ENCODE measurements at places on chromosomes 5 and 9.

DNA sequence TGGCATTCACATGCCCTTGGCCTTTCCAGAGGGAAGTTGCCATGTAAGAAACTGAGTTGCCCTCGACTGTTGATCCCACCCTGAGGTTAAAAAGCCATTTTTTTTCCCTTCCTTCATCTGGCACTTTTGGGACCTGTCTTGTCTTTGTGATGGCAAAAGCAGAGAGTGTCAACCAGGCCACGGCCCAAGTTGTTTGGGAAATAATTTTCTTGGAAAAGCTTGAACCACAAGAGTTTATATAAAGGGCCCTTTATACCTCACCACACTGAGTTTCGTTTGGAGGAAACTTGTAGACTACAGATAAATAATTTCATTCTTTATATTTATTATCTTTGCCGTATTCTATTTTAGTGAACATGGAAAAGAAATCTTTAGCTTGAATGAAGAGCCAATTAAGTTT is 34.3 kb downstream of the ACTBL2 start:
- DNase-seq, result no peak

DNA sequence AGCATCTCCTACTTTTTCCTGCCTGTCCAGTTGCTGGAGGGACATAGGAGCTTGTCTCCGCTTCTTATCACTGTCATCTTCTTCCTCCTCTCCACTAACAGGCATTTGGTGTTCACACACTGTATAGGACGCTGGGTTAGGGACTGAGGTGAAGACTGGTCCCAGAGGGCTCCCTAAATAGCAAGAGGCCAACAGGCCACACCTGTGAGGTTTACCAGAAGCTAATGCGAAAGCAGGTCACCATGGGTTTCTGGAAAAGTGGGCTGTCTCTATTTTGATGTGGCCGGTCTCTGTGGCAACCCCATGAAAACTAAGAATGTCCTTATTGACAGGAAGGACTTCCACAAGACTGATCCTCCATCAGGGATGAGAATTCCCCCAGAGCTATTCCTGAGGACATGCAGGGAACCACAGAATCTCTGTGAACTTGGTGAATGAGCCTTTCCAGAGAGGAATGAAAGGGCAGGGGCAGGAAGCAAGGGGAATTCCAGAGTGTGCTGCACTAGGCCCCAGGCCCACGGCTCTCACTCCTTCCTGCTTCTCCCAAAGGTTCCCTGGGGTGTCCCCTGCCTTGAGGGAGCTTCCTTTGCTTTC is 61.7 kb downstream of the DAP start:
- DNase-seq, result no peak

DNA sequence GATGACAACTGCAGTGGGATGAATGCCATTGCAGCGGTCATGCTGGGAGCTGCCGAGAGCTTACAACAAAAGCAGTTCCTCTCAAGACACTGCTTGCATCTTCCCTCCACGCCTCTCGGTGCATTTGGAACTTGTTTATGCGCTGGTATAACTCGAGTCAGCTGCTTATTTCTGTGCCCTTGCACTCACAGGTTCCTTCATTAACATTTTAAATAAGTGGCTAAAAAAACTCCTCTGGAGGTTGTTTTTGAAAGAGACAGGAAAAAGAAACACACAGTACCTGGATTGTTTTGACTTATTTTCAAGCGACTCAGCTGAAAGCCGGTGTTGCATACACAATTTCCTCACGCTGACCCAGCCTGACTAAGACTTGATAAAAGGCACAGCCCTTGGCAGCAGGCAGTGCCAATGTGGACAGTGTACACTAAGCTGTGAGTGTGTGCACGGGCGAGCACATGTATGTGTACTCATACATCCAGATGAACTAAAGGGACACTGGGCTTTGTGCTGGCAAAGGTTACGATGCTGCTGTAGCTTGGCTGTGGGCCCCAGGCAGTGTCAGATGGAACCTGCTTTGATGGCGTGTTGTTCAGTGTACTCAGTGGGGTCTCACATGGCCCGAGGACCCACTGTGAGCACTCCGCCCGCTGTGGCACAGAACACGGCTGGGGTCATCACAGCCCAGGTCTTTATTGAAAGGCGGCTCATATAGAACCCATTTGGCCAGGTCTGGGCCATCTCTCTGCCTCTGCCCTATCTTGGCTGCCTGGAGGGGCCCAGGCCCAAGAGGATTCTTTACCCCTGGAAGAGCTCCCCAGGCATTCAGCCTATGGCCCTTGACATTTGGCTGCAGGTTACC is 92.3 kb downstream of the ANKRD33B start:
- no peak for DNase-seq

- no peak for DNase-seq
Observed at GRCh38 chr5:68331192-68332079, 115.9 kb downstream of the PIK3R1 start.

DNA sequence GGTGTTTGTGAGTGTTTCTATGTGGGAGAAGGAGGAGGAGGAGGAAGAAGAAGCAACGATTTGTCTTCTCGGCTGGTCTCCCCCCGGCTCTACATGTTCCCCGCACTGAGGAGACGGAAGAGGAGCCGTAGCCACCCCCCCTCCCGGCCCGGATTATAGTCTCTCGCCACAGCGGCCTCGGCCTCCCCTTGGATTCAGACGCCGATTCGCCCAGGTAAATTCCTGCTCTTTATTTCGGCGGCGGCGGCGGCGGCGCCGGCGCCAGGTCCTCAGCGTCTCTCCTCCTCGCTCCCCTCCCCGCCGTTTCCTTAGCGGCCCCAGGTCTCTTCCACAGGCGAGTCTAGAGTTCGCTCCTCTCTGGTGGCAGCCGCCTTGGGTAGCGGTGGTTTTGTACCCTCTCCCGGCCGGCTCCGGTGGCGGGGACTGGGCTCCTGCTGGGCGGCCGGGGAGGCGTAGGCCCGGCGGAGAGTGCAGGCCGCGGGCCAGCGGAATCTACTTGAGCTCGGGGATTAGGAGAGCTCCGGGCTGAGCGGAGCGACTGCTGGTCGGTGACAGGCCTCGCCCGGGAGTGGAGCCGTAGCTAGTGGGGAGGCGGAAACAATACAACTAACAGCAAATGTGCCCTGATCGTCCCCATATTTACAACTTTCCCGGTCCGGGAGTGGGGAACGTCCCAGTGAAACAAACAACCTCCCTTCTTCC is 547 bp downstream of the NIPBL start:
- DNase-seq, result no peak

DNA sequence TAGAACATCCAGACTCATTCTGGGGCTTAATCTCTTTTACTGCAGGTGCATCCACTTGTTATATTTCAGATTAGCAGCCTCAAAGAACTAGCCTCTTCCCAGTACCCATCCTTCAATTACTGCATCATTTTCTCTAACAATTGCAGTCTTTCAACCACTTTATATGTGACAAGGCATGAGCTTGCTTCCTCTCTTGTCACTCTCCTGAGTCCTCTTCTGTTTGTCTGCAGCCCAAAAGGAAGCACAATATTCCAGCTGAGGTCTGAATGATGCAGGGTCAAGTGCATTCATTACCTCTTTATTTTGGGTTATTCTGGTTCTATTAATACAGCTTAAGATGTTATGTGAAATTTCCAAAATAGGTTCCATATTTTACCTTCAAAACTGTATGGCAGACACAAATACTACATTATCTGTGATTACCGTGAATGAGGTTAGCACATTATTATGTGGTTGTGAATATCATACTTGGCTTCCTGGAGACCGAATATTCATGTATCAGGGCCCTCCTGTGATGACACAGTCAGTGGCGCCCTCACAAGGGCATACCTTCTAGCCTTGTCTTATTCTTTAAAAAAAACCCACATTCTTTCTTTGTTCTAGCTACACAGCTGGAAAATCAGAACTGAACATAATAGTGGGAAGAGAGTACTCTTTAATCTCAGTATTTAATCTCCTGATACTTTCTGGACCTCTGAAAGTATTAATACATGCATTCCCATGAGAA is 323.8 kb downstream of the PDE4D start:
- DNase-seq, result no peak

DNA sequence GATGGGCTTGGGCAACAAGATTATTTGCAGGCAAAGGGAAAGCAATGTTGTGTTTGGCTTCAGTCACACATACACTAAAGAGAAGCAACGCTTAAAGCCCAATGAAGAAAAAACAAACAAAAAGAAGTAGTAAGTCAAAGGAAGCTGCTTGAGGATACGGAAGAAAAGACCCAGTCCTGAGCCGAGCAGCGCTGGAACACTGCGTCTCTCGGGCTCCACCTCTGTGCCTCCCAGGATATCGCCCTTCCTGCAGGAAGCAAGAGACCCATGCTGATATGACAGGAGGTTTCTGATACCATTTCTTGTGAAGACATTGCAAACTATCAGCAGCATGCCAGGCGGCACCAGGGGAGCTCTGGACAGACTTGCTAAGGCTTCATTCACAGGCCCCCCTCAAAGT is 9.9 kb downstream of the GNAQ start:
- no peak for DNase-seq

DNA sequence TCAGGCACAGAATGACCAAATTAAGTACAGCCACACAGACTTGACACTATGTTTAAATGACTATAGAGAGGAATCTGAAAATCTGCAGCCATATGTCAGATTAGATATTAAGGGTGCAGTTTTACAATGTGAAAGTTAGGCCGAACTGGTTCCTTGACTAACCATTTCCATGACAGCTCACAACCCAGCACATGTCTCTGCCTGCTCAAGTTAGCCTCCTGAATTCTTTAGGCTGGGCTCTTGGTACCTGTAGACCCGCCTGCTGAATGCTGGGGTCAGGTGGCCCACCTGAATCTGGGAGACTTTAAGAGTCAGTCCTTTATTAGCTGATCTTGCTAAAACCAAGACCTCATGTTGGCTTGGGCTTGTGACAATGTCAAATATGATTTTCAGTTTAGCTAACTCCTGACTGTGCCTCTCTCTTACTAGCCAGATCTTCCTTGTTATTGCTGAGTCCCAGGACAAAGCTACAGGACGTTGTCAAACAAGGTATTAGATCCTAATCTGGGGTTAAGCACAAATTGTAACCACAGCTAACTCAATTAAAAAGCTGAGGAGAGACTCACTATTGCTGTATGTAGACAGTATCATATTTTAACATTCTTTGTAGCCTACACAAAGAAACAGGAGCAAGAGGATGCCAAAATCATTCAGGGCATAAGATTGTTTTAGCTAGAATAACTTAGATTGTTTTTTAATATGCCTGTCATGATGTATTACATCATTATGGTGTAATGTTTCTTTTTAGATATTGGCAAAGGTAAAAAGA is 490.9 kb downstream of the SEMA5A start:
- no peak for DNase-seq

GRCh38 chr9:14827805-14828204 is 82.4 kb downstream of the FREM1 start:
- DNase-seq, result no peak

DNA sequence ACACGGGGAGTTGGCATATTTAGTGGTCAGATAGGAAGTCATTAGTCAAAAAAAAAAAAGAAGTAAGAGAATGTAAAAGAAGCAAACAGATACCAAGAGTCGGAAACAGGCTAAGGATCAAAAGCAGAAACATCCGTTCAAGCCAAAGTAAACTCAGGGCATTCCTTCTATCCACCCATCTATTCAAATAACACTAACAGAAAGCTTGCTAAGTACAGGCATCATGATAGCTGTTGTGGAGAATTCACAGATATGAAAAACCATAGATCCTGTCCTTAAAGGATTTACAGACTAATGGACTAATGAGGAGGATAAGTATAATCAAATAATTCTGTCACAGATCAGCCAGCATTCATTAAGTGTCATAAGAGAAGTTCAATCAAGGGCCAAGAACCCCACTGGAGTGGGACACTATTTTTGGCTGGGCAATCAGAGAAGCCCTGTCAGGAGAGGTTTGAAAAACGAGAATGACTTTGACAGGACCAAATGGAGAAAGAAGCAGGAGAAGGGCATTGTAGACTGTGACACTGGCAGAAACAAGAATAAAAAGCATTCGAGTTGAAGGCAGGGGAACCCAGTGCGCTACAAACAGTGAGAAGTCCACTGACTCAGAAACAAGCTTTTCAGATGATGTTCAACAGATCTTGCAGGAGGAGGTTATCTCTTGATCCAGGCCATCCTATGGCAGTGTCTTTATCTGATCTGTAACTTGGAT is 154.2 kb upstream of the TSLP start:
- DNase-seq, result no peak

DNA sequence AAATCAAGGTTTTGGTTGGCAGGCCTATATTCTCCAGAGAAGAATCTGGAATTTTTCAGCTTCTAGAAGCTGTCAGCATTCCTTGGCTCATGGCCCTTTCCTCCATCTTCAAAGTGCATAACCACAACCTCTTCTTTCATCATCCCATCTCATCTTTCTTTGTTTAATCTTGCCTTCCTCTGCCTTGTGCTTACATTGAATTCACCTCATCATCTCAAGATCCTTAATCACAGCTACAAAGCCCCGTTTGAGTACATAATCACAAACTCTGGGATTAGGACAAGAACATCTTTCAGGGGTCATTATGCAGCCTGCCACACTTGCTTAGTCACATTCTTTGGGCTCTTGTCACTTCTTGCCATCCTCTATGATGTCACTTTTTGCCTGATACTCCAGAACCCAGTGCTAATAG is 130.3 kb downstream of the FOXD1 start:
- no peak for DNase-seq
